GM10248 (cell line): ENCODE measurements at places on chromosomes 6 and 20.

DNA sequence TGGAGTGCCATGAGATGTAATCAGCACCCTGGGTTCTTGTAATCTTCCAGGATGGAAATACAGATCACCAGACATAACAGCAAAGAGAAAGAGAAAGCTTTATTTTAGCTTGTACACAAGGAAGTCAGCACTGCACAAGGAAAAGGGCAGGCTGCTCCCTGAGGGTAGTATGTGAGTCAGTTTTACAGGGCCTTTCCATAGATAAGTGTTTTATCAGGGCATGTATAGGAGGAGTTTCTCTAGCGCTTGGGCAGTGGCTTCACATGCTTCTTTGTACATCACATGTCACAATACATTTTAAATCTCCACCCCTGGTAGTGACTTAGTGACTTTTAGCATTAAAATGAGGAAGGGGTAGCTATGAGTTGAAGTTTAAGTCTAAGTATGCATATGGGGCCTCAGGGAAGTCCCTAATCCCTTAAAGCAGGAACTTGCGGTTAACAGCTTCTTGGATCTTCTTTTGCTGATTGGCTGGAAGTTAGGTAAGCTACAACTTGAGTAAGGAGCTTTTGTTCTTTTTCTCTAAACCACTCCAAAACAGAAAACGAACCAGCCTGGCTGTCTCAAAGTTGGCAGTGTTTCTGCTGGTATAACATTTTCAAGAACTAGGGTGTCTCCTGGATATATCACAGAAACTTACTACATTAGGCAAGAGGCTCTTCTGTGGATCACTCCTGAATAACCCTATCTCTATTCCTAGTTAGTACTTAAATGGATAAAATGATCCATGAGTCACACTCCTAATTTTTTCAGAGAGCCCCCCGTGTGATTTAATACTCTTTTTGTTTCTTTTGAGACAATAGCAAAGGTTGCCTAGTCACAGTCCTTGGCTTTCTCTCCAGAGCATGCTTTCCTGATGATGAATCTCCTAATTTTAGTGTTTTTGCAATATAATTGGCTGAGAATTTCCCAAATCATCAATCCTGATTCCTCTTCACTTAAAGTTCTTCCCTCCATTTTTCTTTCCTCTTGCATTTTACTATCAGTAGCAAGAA lies 60.2 kb downstream of the MRAP2 start:
- DNase-seq: peak; percentile 12

GRCh38 chr6:143026696-143027449 lies 33.8 kb upstream of the AIG1 start:
- DNase-seq: no peak

- DNase-seq: no peak
Observed at GRCh38 chr6:44432726-44433125, 45.2 kb downstream of the CDC5L start.

- DNase-seq: peak; percentile 89
Observed at GRCh38 chr20:49713753-49714712, at the start of gene B4GALT5. B4GALT5 (minus strand) TSS chr20:49713878; CDS start chr20:49713690, 188 bp downstream.
